Activated CD4-positive, alpha-beta T cell treated with anti-CD3 and anti-CD28 coated beads, Interleukin-2, amount 50 U/mL, for 4 hours (primary cell): ENCODE measurements at places on chromosomes 3 and 15.

GRCh38 chr3:36840453-36840921 is 76.1 kb upstream of the DCLK3 start:
- DNase-seq, result no peak

- DNase-seq, result no peak
Measured at GRCh38 chr3:121330118-121330517, 215.7 kb downstream of the POLQ start.

GRCh38 chr3:149571381-149571780 is 86.4 kb downstream of the WWTR1 start:
- no peak for DNase-seq

DNA sequence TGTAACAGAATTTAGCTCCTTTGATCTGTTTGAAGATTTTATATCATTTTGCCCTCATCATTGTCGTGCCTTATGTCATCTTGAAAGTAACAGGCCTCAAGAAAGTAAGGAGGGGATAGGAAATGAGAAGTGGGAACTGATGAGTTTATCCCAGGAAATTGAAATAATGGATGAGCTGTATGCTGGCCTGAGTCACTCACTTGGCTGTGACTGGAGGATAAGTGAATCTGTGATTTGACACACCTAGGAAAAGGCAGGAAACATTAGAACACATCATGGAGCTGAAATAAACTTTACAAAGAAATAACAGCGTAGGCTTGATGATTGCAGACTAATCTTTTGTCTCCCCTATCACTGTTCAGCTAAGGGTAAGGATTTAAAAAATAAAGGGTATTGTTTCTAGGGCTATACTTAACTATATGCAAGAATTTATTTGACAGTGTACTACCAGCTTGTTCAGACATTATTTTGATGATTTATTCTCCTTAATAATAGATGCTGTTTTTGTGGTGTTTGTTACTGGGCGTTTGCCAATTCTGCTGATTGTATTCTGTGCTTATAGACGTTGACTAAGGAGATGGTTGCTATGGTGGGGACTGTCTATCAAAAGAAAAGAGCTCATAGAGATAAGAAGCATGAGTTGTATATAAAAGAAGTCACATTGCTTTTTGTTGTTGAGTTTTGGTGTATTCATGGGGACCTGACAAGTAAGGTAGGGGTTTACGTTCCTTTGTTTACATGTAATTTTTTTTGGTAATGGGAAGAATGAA is 105.6 kb upstream of the ROPN1 start:
- no peak for DNase-seq

DNA sequence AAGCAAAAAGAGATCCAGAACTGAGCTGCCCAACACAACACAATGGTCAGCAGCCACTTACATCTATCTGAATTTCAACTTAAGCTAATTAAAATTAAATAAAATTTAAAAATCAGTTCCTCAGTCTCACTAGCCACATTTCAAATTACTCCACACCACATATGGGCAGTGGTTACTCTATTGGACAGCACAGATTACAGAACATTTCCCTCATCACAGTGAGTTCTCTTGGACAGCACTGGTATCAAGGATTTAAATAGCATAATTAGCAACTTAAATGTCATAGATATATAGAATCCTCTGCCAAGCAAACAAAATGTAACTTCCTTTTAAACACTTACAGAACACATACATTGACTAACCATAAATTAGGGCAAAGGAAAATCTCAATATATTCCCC is 64.4 kb downstream of the KBTBD12 start:
- DNase-seq, result no peak

- no peak for DNase-seq
Measured at GRCh38 chr3:50912746-50913145, 238.0 kb downstream of the DOCK3 start.

DNA sequence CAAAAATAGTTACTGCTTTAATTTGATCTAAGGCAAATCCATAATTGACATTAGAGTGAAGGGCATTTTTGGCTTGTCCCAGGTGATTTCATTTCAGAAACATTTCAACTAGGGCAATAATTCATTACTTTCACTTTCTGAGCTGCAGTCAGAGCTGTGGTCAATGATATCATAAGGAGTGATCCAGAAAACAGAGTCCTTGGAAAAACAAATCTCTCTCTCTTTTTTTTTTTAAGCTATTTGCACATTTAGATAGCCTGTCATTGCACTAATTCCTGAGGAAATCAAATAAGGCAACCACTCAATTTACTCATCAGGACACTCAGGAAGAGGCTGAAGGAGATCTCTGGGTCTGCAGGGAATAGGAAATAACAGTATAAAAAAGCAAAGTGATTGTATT is 269.5 kb upstream of the LRRC3B start:
- DNase-seq, result no peak

DNA sequence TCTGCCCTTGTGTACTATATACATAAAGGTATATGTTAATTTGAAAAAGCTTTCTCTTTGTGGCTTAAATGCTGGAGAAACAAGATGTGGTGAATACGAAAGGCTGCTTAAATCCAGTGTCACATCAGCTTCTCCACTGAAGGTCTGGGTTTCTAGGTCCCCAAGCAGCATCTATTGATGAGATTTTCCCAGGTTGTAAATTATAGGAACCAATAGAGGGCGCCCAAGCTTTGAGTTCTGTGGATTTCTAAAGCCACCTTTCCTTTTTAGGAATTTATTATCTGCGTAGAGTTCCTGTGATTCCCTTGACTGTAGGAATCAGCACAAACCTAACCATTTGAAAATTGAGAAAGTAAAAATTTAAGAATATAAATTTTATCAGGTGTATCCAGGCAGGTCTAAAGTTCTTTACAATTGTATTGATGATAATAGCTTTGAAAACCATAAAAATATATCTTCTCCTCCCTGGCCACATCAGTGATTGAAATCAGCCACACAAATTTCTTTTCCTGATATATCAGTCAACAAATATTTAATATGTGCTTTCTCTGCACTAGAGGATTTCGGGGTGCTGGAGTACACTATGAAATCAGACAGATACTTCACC is 88.3 kb upstream of the ADAMTSL3 start:
- no peak for DNase-seq

- no peak for DNase-seq
Measured at GRCh38 chr3:51683566-51683965, 12.5 kb downstream of the TEX264 start.

GRCh38 chr3:25265284-25265683 is 162.8 kb upstream of the RARB start:
- no peak for DNase-seq

GRCh38 chr15:60003243-60004008 is 685 bp upstream of the FOXB1 start:
- DNase-seq, result no peak

DNA sequence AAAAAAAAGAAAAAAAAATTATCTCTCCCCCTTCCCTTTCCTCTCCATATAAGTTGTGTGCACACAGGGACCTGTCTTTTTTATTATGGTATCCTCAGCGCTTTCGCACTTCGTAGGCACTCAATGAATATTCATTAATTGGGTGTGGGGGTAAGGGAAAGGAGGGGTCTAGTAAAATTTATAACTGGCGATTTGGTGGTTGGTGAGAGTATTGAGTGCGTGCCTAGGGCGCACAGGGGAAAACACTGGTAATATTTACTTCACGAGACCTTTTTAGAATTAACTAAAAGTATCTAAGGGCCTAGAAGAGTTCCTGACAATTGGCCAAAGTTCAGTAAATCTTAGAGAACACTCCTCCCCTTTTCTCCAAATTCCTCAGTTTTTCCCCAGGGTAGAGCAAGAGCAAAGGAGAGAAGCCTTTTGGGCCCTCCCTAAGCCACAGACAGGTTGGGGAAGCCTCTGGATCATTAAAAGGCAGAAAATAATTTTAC is 25.7 kb downstream of the TYRO3 start:
- DNase-seq, result no peak
